ENCODE measurements at places on chromosomes 2 and 18.

DNA sequence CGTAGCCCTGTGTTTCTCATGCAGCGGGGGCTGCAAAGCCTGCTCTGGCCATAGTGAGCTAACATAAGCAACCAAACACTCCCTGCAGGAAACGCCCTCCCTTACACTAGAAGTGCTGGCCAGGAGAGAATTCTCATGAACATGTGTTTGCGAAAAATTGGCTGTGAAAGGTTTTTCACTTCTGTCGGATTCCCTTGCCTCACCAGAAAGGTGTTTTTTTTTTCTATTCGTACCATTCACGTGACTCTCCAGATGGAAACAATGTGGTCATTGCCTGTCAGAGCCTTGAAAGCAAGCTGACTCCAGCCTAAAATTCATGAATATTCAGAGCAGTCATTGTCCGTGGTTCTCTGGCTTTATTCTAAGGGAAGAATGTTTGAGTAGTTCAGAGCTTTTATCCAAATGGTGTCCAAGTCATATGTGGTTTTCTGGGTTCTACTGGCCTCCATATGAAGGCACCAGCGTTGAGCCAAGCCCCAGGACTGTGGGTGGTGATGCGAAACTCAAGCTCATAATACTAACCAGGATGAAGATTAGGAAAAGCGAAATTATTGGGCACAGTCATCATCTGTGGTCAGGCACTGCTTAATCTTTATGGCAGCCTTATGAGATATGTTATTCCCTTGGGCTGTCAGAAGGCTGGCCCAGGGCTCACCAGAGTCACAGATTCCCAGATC is 236.4 kb downstream of the ALPK2 start:
- DNase-seq: no peak

DNA sequence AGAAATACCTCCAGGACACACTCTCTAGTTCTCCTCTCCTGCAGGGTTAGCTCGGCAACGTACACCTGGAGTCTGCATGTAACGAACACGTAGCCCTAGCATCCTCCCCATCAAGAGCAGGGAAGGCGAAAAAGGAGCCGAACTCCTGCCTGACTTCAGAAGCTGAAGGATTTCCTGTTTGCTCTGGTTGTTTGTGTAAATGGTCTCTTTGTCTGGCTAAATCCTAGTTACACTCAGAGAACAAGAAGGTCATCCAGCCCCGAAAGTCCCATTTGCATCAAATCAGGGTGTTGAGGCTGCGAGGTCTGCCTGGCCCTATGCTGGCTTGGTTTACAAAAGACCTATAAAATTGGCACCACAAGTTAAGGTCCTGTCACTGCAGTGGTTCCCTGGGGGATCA is 66.4 kb upstream of the POMC start:
- DNase-seq: no peak

DNA sequence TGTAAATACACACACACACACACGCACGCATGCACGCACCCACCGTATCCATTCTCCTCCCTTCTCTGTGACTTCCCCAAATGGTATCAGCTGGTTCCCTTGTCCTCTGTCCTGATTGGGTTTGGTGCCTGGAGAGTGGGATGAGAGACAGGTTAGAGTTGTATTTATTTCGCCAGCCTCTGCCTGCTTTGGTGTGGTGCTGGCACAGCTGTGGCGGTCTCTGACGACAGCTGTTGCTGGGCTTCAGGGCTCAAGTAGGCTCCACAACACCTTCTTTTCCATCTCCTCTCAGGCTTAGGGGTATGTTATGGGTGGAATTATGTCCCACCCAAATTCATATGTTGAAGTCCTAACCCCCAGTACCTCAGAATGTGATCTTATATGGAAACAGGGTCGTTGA is 94.9 kb upstream of the ITGA6 start:
- no peak for DNase-seq

GRCh38 chr2:122300758-122301157 is 545.3 kb downstream of the TSN start:
- no peak for DNase-seq

DNA sequence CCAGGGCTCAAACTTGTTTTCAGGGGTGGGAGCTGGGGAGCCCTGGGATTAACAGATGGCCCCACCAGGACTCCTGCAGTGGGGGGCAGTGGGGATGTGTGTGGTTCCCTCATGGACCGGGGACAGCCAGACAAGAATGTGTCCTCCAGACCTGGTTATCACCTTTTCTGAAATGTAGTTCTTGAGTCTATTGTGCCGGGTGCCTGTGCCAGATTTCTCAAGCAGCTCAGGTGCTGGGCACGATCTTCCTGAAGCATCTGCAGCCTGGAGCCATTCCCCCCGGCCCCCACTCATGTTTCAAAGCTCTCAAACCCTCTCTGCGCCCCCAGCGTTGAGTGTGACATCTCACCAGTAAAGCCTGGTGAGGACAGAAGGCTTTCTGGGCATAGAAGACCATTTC is 48.4 kb upstream of the HAAO start:
- no peak for DNase-seq

DNA sequence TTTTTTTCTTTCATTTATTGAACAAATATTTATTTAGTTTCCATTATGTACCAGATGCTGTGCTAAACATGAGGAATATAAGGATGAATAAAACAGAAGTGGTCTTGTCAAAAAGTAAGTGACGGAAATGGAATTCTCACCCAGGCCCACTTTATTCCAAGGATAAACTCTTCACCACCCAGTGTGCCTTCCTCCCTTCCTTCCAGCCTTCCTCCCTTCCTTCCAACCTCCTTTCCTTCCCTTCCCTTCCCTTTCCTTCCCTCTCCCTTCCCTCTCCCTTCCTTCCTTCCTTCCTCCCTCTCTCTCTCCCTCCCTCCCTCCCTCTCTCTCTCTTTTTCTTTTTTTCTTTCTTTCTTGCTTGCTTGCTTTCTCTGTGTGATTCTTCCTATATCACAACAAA is 240.8 kb downstream of the DPP10 start:
- no peak for DNase-seq

GRCh38 chr2:160014227-160014626 is 48.2 kb downstream of the PLA2R1 start:
- DNase-seq: no peak

GRCh38 chr18:48569915-48570264 is 31.1 kb downstream of the CTIF start:
- DNase-seq: no peak

DNA sequence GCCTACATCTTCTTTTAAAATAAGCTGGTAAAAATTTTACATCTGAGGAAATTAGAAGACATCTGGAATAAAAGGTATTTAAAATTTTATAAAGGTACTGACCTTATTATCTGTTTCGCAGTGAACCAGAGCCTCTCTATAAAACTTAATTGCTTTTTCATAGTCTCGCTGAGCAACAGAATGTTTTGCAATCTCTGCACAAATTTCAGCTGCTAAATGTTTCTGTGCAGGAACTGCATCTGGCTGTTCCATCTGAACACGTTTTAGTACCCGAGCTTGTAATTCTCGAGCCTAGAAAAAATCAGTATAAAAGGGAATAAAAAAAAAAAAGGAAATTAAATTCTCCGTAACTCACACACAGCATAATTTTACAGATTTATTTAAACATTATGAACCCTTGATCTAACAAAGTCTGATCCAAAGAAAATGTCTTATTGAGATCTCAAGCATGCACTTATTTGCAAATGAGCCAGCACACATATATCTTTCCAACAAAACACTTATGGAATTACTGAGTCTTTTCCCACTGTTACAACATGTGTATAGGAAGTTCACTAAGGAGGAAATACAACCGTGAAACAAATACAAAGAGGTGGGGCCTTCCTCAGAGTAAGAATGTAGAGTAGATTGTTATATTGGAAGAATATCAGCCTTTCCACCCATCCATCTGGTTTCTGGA is 51.8 kb downstream of the TTC21B start:
- DNase-seq: no peak

DNA sequence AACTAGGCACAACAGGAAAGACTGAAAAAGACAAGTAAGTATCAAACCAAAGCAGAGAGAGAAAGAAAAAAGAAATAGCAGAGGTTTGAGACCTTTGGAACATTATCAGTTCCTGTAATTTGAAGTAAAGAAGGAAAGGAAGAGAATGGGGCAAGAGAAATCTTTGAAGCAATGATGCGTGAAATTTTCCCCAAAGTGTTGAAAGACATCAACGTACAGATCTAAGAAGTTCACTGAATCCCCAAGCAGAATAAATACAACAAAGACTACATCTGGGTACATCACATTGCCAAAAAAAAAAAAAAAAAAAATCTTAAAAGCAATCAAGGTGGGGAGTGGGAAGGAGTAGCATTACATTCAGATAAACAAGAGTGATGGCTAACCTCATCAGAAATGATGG is 6.0 kb upstream of the SLC30A6 start:
- DNase-seq: no peak

- no peak for DNase-seq
Measured at GRCh38 chr2:201956361-201956760, 77.3 kb upstream of the FZD7 start.

- no peak for DNase-seq
Measured at GRCh38 chr2:195639959-195640358, 17.1 kb upstream of the SLC39A10 start.

DNA sequence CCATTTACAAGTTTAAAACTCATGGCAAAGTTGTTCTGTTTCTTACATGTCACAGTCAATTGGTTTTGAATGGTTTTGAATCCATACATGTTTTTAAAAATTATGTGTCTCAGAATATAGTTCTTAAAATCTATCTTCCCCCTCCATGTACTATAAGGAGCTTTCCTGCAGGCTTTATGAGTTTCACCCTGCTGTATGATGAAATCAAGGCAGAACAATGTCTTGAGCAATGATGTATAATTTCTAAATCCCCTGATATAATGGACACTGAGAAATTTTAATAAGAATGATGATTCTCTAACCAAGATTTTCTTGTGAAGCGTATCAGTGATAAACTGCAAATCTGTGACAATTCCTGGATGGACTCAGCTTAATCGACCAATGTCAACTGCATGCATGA is 10.6 kb upstream of the ZNF516 start:
- no peak for DNase-seq

- no peak for DNase-seq
Measured at GRCh38 chr2:98828369-98828744, 97.4 kb upstream of the MGAT4A start.

GRCh38 chr2:234919711-234920110 is 32.1 kb upstream of the SH3BP4 start:
- no peak for DNase-seq

DNA sequence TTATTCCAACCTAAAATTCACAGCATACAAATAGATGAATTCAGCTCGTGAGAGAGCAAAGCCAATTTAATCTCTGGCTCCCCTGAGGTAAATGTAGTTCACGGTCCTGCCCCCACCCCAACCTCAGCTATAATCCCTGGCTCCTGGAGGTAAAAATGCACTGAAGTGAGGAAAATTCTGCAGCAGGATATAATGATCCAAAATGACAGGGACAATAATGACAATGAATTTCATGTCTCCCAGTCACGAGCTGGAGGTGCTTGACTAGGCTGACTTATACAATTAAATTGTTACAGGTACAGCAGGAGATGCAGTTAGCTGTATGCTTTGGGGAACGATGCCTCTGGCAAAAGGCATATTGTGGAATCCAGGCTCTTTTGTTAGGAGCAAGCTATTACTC is 82.0 kb downstream of the GPD2 start:
- no peak for DNase-seq

DNA sequence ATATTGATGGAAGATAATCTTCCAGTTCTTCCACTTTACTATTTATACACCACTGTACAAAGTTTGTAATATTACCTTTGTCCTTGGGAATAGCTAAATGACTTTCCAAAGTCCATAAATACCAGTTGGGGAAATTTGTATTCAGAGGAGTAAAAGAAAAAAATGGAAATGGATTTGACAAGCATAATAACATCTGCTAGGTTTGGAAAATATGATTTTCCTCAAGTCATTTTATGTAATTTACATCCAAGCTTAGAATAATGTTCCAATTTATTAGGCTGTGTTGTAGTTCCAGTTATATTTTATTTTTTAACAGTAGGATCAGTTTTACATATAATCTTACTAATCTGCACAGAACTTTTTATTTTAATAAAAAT is 563.0 kb upstream of the PKDCC start:
- no peak for DNase-seq

DNA sequence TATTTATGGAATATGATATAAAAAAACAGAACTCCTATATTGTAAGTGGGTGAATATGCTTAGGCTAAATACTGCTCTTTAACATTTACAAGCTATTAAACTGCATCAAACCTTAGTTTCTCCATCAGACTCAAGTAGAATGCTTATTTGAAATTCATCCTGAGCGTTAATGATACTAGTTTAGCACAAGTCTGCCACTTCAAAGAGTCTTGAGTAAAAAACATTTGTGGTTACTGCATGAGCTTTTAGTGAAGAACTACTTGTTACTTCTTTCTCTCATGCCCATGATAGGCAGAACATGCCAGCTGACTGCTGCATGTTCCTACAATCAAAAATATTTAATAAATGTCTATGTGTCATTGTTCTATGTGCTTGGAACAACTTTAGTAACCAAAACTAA is 12.1 kb downstream of the YES1 start:
- DNase-seq: no peak

- DNase-seq: no peak
Measured at GRCh38 chr2:119366161-119366648, 429 bp downstream of the C2orf76 start.

DNA sequence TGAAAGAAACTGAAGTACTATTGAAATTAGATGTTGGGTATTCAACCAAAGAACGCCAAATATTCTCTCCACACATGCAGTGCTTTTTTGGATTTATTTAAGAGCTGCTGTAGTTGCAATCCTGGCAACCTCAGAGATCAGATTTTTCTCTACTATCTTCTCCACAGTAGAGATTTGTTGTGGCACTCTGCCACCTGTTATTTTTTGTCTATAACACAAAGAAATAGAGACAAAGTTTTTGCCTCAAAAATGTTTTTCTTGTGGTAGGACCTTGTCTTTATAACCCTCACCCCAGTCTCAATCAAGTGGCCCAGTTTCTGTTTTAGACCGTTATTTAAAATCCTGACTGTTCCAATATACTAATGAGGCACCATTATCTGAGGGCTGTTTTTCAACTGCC is 79.4 kb downstream of the SCG2 start:
- DNase-seq: no peak

DNA sequence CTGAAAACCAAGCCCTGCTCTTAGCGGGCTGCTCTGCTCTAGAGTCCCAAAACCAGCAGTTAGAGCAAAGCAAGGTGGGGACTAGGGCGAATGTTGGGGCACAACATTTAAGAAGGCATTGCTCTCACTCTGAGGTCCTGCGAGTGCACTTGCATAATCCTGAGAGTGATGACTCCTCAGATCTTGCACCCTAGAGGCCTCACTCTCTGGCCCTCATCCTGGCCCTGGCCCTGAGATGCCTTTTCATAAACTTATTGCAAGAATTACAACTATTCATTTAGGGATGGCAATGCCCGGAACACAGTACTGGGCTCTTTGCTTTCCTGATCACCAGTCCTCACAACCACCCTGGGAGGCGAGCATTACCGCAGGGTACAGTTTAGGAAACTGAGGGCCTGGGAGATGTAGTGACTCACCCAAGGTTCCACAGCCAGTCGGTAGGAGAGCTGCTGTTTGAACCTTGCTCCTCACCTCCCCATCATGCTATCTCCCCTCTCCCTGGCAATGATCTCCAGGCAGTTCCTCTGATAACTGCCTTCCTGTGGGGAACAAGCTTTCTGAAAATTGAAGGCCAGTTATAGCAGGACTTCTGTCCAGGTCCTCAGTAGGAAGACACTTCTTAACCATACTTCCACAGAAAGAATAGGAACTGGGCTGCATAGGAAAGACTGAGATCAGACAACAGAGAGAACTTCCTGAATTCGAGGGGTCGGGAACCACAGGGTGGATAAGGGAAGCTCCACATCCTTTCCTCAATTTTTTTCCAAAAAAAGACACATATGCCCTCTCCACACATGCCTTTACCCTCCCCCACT is 91.3 kb downstream of the TNS1 start:
- no peak for DNase-seq

- DNase-seq: no peak
Measured at GRCh38 chr2:29589440-29590103, 331.8 kb downstream of the ALK start.
